ENCODE measurements at places on chromosomes 2 and 18.

DNA sequence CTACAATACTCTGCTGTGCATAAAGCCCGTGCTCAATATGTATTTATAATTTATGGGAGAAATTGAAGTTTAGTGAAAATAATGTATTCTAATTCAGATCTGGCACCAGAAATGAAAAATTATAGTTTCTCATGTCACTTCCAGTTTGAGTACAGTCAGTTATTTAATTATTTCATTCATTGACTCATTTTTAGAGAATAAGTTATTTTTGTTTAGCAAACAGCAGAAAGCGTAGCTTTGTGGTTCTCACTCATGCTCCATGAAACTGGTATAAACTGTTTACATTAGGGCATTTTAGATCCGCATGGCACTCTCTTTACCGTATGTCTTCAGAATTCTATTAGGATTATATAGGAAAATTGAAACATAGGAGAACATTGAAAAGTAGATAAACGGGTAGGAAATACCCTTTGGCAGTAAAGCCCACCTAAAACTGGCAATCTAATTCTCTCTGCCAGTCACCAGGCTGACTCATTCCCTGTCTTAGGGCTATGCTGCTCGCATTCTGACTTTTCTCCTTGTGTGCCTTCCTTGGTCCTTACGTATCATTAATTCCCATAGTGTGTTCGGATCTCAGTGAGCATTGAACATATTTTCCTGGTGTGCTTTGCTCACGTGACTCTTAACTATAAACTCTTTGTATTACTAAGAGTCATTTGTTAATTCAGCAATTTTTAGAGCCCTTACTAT, 106.0 kb downstream of the ZNF236 start:
- no peak for DNase-seq

GRCh38 chr18:8176109-8176508, 433.1 kb upstream of the RAB12 start:
- DNase-seq: no peak

DNA sequence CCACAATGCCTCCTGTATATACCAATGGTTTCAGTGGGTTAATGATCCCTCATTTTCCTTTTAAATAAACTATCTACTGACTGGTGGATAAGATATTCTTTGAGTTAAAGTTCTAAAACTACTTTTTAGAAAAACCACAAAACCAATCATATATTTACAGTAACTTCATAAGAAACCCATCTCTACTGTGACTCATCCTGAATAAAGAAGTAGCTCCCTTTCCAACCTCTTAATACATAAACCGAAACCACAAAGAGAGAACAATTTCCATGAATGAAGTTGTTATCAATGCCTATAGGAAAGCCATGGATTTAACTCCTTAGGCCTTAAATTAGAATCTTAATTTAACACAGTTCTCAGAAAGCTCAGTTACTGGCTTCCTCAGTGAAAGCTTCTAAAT, 227.0 kb upstream of the SMAD7 start:
- peak; percentile 76 for DNase-seq

DNA sequence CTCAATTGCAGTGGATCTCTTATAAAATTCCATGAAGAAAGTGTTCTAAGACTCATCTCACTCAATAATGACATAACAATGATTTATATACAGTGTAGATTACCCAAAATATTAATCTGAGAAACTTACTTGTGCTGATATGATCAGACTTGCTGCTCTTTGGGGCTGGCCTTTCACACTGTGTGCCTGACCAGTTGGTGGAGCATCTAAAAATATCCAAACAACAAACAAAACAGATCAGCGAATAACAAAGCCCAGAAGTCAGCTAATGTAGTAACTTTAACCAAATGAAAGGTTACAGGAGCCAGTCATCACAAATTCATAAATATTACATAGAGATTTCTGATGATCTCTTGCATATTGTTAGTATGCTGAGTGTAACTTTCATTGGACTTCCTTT, 1466.8 kb upstream of the NXPH2 start:
- no peak for DNase-seq

DNA sequence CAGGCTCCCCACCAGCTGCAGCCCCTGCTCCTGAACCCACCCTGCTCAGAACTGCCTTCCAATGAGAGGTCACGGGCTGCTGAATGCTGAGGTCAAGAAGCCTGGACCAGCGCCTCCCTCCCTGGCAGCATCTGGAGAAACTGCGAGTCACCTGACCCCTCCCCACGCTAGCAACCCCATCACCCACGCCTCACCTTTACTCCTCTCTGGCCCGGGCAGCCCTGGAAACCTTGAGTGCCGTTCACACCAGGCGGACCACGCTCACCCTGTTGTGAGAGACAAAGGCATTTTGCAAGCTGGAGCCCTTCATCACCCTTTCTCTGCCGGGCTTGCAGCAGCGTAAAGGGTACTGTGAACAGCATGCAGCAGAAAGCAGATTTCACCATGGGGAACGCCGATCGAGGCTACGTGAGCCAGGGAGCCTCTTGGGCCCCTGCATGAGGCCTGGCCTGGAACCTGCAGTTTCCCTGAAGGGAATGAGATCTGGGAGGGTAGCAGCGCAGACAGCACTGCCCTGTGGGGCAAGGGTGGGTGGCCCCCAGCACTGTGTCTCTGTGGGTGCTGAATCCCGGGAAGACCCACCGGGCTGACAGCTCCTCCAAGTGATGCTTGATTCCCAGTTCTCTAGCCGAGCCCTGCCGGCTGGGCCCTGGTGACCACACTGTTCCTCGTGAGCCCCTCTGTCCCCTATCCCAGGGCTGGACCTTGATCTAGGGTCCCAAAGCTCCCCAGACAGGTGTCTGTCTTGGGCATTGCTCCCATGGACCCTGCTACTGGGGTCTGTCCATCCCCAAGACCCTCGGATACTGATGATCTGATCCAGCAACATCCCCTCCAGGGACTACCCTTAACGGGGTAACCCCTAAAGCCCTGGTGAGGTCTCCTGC, 53.8 kb downstream of the COL6A3 start:
- no peak for DNase-seq

GRCh38 chr2:207123335-207123744, 42.4 kb downstream of the KLF7 start:
- no peak for DNase-seq

DNA sequence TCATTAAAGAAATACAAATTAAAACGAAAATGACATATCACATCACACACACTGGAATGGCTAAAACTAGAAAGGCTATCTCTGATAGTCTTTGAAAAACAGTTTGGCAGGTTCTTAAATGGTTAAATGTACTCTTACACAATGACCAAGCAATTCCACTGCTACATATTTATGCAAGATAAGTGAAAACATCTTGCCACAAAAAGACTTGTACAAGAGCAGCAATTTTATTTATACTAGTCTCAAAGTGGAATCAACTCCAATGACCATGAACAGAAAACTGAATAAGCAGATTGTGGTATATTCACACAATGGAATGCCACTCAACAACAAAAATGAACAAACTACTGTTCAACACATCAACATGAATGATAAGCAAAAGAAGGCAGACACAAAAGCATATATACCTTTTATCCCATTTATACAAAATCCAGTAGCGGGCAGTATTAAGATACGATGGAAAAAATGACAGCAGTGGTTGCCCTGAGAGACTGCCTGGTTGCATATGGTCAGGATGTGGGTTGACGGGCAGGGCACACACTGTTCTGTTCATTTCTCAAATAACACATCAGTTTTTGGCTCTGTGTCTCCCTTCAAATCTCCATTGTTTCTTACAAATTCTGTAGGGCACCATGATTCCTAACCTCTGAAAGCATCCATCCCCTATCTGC, 25.4 kb downstream of the SP100 start:
- no peak for DNase-seq

GRCh38 chr18:33232318-33232626, 208.2 kb downstream of the CCDC178 start:
- no peak for DNase-seq

GRCh38 chr18:21571772-21572171, 28.7 kb downstream of the ESCO1 start:
- no peak for DNase-seq

DNA sequence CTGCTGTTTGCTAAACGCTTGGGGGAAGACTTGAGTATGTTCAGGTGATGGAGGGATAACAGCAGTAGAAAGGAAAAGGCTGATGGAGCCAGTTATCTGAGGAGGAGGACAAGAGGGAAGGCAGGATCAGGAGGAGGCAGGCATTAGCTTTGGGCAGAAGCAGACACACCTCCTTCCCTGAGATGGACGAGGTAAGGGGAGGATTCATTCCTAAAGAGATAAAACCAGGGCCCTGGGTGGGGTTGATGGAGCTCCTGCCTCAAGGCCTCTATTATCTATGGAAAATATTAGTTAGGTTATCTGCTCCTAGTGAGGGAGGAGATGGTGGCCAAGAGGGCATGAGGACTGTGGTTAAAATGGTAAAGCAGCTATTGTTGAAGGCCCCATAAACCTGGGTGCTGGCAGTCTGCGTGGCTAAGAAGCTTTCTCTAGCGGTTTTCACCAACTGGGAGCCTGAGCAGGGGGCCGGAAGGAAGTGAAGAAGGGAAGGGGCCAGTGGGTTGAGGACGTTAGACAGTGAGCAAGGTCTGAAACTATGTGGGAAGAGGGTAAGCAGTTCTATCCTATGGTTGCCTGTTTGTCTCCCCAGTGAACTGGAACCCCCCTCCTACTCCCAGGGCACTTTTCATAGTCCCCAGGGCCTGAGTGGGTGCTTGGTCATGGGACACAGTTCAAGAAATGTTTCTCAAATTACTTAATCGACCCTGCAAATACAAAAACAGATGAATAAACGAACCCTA, 56.6 kb upstream of the HK2 start:
- no peak for DNase-seq

GRCh38 chr2:199928226-199928625, 17.1 kb downstream of the C2orf69 start:
- DNase-seq: no peak

DNA sequence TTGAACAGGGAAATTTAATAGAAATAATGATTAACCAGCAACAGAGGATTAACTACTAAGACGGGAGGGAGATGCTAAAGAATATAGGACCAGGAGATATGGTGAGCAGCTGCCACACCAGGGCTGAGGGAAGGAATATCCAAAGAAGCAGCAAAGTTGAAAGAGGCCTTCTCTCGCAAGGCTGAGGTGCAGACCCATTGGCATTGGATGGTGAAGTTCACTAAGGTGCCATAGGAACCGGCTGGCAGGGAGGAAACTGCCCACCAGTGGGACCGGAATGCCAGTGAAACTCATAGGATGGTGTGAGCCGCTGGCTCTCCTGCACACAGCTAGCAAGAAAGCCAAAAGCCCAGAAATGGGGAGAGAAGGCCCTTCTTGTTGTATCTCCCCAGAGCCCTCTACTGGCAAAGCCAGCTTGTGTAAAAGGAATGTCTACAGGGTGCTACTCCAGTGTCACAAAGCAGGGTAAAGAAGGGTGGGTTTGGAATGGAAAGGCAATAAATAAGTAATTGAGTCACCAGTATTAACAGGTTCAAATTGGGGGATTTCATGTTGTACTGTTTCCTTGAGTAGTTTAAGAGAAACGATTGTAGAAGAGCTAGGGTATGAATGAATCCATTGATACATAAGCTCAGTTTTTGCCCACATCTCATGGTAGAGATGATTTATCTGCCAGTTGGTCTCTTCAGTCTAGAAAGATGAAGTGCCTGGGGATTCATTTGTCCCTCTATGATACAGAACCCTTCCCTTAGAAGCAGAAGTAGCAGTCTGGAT, 36.0 kb downstream of the FARP2 start:
- DNase-seq: no peak

- peak; percentile 76 for DNase-seq
These were observed 151.1 kb upstream of the MSH6 start for GRCh38 chr2:47631792-47632398.

DNA sequence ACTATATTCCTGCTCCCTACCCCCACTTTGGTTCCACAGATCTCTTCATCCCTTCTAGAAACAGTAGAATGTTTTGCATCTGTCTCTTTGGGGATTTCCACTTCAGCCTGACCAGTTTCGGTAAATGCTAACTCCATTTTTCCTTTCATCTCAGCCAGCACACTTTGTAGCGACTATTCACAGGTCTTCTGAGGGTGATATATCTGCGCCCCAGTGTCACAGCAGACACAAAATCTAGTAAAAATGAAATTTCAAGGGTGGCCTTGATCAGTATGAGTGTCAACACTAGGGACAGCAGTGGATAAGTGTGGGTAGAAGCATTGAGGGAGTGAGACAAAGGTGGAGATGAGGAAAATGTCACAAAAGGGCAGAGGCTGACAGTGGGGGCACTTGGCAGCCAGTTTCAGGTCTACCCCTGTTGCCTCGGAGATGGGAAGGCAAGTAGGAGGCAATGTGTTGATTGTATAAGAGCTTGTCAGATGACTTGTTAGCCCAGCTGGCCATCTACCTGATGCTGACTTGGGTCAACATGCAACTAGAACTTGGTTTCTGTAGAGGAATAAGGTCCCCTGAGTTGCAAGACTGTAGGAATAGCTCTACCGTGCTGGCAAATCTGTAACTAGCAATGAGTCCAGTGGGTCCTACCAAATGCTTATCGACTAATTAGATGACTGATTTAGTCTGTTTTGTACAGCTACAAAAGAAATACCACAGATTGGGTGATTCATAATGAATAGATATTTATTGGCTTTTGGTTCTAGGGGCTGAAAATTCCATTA, 60.7 kb downstream of the CXCR4 start:
- DNase-seq: no peak

DNA sequence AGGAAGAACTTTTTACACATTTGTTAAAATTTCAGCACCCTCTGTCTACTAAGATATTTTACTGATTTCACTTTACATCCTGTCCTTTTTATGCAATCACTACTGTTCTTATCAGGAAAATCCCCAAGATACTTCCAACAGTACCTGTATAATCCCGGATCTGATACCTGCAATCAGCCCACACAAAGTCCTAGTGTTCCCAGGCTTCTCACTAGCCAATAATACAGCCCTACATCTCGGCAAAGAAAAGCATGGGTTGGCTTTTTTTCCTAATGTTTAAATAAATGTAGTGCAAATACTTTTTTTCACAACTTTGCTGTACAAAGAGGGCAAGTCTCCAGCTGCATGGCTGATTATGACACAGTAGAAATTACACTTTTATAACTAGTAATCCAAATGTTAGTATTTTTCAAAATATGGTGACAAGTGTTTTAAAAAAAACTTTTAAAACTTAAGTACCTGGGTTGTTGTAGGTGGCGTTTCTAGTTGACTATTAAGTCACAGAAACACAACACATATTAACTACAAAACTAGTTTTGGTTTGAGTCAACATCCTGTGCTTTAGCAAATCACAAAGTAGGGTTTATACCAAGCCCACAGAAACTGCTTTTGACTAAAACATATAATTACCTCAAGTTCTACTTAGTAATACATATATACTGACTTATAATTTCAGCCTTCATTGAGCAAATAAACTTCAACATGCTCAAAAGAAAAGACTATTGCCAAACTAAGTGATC, 19.5 kb downstream of the CNOT11 start:
- no peak for DNase-seq

- DNase-seq: no peak
These were observed 276.0 kb upstream of the TRIB2 start for GRCh38 chr2:12440731-12441130.

DNA sequence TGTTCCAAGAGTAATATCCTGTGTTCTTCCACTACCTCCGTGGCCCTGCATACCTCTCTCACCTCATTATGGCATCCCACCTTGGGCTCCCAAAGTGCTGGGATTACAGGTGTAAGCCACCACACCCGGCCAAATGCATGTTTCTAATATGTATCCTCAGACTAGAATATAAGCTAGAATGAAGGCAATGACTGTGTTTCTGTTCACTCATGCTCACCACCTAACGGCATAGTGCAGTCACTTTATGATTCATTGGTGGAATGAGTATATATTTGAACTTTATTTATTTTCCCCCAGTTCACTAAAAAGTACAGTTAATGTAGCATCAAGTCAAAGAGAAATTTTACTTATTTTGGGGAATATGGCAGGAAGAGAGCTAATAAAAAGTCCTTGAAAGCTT, 11.3 kb downstream of the PIGN start:
- no peak for DNase-seq

- DNase-seq: no peak
These were observed 100.0 kb upstream of the HDAC4 start for GRCh38 chr2:239500574-239501550.
